ENCODE measurements at places on chromosomes 5 and 9. TPM values are rescaled to one million over a fixed set of nuclear protein-coding genes. Genes with fewer than 3 reads are reported as not detected.

GRCh38 chr5:55350754-55351153, 43.0 kb downstream of the MTREX start:
- DNase-seq = no peak

SPINK6 gene
- total RNA-seq = not detected

DNA sequence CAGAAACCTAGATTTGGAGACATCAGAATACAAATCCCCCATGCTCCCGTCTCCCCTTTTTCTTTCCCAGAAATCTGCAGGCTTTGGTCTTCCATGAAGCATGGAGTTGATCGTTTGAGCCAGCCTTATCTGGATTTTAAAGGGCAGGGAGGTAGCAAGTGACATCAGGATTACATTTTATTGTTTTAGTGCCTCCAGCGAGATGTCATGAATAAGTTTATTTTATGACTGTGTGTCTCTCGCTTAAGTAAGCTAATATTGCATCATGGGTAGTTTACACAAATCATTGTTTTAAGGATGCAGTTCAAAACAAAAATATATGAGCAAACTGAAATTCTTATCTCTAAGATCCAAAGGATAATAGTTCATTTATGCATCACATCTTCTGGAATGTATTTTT, 50.7 kb upstream of the TNFSF8 start:
- peak; percentile 85 for DNase-seq

TXNDC8 gene
- total RNA-seq = not detected

- DNase-seq = no peak
Measured at GRCh38 chr5:111537141-111538024, 25.0 kb upstream of the STARD4 start.

DNA sequence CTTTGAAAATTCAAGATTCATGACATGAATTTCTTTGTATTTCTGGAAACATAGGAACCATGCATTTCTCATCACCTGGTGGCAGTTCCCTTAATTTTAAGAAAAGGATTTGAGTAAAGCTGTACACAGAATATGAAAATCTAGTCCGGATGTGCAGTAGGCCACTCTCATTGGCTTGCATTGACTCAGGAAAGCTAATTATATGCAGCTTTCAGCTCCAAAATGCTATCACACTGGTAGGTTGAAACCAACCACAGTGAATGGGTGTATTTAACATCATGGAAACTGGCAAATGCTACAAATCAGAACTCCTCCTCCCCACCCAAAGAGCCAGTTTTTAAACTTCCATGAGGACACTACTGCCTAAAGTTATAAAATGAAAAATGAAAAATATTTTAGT, 161.6 kb upstream of the FBXL17 start:
- DNase-seq = no peak

DNA sequence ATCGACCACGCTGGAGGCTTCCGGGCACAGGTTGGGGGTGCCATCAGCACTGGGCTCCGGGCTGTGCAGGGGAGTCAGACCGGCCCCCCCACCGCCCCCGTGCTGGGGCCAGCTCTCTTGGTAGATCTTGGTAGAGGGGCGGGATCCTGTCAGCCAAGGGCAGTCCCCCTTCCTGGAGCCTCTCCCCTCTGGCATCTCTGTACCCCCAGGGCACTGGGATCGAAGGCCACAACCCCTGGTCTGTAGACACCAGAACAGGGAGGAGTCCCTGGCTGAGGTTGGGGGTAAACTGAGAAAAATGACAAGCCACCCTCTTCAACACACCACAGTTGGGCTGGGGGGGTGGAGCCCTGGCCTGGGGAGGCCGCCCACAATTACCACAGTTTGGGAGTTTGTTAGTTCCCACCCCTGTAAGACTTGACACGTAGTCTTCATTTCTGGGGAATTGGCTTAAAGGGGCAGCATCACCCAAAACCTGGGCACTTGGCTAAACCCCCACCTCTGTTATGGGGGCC, 882 bp downstream of the CERCAM start:
- DNase-seq = no peak

- no peak for DNase-seq
Measured at GRCh38 chr5:54876976-54877375, 108.4 kb downstream of the ESM1 start.
